ENCODE measurements at places on chromosomes 1 and 21. TPM values are rescaled to one million over a fixed set of nuclear protein-coding genes. Genes with fewer than 3 reads are reported as not detected.
A peak's percentile ranks its signal among the peaks of the same experiment; 100 is the strongest.

GRCh38 chr1:203017692-203018091, 8.6 kb upstream of the PPFIA4 start:
- DNase-seq = no peak

DNA sequence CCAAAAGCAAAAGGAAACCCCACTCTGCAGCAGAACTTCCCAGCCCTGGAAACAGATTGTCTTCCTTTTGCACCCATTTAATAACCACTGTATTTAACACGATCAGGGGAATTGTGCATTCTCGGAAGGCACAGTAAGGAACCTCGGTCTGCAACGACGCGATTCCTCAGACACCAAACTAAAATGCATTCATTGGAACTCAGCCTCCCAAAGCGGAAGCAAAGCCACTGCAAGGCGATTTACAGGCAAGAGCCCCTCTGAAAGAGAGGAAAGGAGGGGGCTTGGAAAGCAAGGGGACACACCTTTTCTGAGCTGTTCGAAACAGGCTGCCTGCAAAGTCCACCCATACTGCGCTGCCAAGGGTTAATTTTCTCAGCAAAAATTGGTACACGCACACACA, 297.7 kb downstream of the OMA1 start:
- no peak for DNase-seq

DNA sequence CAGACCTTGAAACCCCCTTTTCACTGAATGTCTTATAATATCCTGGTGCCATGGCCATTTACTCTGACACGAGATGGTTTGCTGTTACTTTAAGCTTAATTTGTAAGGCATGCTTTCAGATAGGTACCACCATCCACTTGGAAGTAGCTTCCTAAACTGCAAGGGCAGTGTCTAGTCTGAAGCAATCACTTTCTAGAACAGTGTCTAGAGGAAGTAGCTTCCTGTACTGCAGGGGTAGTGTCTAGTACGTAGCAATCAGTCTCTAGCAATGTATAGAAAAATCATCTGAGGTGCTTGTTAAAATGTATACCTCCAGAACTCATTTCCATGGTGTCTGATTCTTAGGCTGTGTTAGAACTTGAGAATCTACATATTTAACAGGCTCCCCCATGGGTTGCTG, 42.5 kb downstream of the ZBTB40 start:
- DNase-seq = no peak

TMEM200B gene
- total RNA-seq = 3.9 TPM

DNA sequence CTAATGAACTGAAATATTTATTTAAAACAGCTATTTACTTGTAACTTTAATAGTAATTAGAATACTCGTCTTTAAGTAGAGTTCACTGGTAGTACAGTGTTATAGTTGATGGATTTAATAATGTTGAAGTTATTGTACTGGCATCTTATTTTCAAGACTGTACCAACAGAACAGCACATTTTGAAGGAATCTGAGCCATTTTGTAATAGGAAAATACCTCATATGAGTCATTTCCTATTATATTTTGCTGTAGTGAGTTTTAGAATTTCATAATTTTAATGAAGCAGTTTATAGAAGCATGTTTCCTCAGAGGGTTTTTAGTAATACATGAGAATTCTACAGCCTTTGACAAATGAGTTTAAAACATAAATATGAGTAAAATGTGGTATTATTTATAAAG, 258.3 kb downstream of the OLFM3 start:
- DNase-seq = no peak

DNA sequence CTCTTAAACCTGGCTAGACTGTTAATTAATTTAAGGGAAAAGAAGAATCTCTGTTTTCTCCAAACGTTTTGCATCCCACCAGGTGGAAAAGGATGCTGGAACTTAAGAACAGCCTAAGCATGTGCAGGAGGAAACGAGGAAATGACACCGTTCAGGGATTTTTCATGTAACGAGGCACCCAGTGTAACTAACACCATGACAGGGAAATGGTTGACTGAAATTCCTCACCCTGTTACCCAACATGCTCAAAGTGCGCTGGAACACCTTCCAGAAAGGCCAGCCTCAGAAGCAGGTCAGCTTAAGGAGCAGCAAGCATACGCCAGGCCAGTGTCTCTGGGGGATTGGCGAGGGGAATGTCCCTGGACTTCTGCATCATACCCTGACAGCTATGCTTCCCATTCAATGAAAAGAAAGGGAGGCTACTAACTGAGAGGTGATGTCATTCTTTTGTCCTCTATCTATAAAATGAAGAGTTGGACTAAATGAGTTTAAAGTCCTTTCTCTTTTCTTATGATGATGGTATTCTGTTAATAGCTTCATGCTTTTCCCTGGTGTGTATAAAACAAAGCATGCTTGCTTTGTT, 21.6 kb downstream of the TNN start:
- no peak for DNase-seq

DNA sequence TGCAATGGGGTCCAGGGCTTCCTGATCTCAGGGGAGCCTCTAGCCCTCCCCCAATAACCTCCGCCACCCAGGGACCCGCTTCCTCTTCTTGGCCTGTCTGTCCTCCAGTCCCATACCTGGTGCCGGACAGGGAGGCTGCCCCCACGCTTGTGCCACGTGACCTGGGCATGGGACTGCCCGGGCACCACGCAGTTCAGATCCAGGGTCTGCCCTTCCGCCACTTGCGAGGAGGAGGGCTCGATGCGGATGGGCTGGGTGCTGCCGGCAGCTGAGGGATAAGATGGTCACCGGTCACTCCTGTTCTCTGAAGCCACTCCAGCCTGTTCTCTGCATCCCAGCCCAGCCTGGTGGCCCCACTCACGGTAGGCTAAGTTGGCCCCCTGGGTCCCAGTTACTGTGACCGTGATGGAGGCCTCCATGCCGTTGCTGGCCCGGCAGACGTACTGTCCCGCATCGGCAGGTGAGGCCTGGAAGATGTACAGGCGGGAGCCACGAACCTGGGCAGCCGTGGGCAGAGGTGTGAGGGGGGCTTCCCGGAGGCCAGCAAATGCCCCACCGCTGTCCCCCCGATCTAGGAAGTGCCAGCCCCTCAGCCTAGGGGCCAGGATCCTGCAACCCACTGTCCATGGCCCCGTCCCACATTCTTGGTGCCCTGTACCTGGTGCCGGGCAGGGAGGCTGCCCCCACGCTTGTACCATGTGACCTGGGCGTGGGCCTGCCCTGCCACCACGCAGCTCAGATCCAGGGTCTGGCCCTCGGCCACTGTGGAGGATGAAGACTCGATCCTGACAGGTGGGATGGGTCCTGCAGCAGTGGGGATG, 39.6 kb downstream of the LDLRAD2 start:
- no peak for DNase-seq

DNA sequence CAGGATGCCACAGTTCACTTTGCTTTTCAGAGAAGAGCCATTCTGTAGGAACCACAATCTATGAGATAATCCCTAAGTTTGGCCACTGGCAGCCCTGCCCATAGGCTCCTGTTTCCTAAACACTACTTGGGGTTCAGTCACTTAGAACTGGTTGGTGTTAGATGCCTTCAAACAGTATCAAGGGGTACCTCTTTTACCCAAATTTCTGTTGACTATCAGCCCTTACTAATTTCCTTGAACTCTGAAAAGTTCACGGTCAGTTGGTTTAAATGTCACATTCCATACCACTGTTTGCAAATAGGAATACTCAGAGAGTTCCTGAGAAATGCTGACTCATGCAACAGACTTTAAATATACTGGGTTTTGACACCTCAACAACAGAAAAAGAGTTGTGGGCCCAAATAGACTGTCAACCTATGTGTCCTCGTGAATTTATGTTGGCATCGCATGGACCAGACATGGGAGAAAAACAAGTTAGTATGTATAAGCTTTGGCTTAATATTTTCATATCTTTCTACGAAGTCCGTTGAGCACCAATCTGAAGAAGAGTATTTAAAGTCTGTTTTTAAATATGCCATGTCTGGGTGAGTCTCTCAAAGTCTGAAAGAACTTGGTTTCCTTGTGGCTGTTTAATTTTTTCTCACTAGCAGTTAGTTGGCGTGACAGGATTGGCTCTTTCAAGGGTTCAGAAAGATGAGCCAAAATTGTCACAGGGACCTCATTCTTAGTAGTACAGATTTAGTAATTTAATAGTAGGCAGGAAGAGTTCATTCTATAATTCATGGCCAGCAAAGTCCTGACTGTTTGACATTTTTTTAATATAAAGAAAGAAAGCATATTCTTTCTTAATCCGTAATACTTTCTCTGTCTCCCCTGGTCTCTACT, 56.5 kb upstream of the ZNF326 start:
- no peak for DNase-seq

GRCh38 chr1:76802094-76802493, 65.2 kb upstream of the ST6GALNAC5 start:
- DNase-seq = no peak

DNA sequence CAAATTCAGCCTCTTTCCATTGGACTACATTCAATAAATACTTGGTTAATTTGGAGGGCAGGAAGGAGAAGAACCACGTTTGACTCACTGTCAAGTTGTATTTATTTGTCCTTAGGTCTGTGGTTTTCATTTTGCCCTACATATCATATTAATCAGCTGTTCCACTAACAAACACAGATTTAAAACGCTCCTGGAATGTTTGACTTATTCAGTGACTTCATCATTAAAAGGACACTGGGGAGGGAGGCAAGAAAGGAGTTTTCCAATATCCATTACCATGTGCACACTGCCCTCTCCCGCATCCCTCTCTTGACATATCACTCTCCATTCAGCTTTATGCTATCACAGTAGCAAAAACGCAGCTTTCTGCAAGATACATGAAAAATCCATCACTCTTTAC, 98.2 kb upstream of the C1orf87 start:
- no peak for DNase-seq

DNA sequence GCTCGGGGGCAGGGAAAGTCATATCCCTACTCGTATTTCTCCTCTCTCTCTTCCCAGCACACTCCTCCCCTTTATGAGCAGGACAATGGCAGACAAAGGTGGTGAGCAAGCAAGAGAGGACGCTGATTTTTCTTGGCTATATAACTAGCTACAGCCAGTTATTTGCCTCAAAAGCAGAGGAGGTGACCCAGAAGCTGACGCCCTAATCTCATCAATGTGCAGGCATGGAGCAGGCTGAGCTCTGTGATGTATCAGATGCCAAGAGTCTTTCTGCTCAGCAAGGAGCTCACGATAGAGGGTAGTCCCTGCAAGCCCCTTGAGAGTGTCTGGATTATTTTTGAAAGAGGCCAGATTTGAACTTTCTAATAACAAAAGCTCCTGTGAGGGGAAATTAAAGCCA, 75.5 kb downstream of the ASTN1 start:
- no peak for DNase-seq

GRCh38 chr1:193525917-193526710, 339.7 kb upstream of the B3GALT2 start:
- no peak for DNase-seq

MEX3A gene
- total RNA-seq = 0.66 TPM

DNA sequence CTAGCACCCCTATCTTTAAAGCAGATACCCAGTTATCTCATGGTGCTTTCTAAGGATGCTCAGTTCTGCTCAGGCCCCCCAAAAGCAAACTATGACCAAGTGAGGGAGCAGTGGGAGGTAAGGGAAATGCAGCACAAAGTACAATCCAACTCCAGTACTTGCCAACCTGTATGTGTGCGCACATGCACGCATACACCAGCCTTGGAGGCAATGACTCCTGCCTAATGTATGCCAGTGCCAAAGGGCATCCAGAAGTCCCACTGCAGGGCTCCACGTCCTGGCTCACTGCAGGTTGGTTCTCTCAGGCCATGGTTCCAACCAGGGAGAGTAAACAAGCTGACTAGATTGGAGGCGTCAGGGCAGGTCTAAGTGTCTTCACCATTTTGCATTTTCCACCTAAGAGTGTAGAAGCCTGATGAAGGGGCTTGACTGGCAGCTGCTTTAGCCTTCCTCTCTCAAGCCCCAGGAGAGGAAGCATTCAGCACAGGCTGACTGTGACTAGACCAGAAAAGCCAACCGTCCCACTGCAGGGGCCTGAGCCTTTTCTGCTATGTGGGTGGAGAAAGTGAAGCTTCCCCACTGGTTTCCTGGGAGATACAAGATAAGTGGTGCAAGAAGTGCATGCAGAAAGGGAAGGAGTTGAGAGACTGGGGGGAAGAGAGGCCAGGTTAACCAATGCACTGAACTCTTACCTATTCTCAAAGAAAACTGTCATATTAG, 7.7 kb downstream of the AMIGO1 start:
- no peak for DNase-seq

- DNase-seq = no peak
Measured at GRCh38 chr1:89842567-89843272, 21.9 kb downstream of the LRRC8D start.

LRRN2 gene
- 26.4 TPM for total RNA-seq

HSF2BP gene
- total RNA-seq = 0.48 TPM

SLAMF6 gene
- total RNA-seq = 2.4 TPM

- DNase-seq = peak; percentile 41
Measured at GRCh38 chr1:236395230-236395946, 1.3 kb downstream of the EDARADD start.

OR2M3 gene
- not detected for total RNA-seq

DNA sequence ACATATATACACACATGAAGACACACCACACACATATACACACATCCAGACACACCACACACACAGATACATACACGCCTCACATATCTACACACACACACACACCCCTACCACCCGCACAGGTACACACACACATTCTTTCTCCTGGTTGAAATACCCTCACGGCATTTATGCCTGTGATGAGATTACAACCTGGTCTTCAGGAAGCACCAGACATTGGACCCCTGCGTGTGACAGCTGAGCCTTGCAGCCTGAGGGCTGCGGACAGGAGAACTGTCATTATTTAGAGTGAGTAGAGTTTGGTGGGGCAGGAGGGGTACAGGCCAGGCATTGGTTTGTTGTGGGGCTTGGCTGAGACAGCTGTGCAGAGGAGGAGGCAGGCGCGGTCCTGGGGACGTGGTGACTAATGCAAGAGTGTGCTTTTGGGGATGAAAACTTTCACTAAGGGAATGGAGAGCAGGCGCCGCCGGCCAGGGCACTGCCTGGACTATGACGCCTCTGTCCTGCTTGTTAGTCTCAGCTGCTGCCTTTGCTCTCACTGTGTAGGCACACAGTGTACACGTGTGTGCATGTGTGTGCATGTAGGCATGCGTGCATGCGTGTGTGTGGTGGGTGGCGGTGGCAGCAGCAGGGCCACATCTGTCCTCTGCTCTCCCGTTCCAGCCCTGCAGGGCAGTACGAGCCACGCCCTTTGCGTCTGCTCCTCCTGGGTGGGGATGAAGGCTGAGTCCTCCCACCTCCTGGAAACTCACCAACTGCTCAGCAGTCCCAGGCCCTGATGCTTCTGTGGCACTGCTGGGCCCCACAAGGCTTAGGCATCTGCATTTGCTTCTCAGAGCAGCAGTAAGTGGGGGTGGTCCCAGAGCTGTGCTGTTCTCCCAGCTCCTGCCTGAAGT, 57.6 kb downstream of the SPSB1 start:
- no peak for DNase-seq

TDRD5 gene
- 0.76 TPM for total RNA-seq

ERG gene
- 4.3 TPM for total RNA-seq

GBP6 gene
- total RNA-seq = 0.09 TPM

TBX19 gene
- 2.3 TPM for total RNA-seq

All from mucosa of descending colon (tissue), 3 donors.